ENCODE measurements at places on chromosomes 16 and 17.

DNA sequence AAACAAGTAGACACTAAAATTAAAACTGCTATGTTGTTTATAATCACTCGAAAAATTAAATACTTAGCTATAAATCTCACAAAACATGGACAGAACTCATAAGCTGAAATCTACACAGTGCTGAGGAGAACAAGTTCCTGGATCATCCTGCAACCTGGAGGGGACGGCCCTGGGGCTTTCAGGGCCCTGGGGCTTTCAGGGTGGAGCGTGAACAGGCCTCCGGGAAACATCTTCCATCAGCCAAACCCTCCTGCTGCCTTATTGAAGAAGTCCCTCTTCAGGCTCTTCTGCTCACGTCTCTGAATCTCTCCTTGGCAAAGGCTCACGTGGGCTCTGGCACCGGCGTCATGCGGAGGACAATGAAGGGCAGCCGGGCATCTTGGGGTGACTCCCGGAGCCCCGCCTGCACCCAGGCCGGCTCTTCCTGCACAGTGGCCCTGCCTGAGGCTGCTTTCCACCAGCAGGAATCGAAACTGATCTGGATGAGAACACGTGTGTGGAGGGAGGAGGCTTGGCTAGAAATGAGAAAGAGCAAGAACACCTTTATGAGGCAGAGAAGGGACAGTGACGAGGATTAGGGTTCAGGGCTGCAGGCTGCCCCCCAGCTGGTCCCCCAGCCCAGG lies 127.3 kb downstream of the CDRT15L2 start:
- no peak for DNase-seq

DNA sequence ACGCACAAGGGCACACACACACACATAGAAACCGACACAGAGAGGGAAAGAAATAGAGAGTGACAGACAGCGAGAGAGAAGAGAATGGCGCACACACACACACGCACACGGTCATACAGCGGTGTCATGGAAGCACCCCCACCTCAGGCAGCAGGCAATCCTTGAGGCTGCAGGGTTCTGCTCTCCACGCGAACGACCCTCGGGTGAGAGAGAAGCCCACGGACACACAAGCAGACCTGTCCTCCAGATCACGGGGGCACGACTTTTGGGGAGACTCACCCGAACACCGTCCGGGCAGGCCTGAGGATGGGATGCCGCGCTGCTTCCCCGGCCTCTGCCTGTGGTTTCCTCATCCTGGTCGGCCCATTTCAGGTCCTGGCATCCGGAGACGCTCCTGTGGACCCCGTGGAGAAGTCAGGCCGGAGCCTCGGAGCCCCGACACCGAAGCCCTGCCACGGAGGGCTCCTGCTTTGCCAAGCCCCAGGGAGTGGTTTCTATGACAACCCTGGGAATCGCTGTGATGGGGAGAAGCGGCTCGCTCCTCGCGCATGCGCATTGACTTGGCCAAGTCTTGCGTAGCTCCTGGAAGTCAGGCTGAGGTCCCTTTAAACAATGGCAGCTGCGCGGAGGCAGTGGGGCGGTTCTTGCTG lies 118.2 kb upstream of the KCNJ18 start:
- DNase-seq, result no peak

GRCh38 chr17:35022536-35023063 lies 40.9 kb downstream of the RFFL start:
- DNase-seq, result peak; percentile 42

DNA sequence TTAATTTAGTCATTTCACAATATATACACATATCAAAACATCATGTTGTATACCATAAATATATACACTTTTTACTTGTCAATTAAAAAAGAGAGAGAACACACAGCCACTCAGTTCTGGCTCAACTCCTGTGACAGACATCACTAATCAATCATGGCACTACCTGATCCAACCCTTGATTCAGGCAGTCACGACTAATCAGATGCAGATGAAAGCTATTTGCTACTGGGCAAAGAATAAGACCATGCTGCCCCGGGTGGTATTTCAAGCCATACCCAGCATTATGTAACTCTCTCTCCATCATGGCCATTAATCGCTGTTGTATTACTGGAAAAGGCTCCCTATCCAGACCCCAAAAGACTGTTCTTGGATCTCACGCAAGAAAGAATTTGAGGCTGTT lies 345.7 kb downstream of the HAPSTR1 start:
- no peak for DNase-seq

- DNase-seq, result no peak
Measured at GRCh38 chr17:77115510-77115909, 25.3 kb upstream of the SEC14L1 start.

DNA sequence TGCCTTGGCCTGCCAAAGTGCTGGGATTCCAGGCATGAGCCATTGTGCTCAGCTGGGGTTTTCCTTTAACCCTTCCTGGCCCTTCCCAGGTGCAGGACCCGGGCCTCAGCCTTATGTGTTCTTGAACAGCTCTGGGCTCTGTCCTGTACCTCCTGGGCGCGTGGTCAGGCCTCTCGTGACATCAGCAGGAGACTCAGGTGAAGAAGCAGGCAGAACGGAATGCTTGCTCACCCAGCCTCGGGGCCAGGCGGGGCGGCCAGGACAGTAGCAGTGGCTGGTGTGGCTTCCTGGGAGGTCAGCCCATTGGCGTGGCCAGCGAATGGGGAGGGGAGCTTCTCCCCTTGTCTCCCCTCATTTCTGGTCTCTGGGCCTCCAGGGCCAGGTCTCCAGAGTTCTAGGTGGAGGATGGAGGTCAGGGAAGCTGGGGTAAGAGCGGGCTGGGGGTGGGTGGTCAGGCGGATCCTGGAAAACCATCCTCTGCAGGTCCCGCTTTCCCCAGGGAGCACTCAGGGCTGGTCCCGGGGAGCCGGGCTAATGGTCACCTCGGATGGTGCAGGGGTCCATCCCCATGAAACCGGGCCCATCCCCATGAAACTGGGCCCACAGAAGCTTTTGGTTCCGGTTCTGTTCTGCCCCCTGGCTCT lies 281.5 kb downstream of the SEC14L1 start:
- DNase-seq, result no peak

DNA sequence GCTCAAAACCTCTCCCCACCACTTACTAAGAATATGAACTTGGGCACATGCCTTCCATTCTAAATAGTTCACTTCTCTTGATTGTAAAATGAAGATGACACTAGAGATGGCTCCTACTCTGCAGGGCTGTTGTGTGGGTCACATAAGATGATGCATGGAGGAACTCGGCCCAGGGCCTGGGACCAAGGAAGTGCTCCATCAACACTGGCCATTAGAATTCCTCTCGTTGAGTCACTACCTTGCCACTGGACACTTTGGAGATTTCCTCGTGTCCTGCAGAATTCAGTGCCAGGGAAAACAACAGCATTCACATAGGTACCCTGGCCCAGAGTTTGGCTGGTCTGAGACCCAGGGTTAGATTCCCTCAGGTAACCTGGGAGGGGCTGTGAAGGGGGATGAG lies 18.6 kb downstream of the HNF1B start:
- DNase-seq, result no peak

DNA sequence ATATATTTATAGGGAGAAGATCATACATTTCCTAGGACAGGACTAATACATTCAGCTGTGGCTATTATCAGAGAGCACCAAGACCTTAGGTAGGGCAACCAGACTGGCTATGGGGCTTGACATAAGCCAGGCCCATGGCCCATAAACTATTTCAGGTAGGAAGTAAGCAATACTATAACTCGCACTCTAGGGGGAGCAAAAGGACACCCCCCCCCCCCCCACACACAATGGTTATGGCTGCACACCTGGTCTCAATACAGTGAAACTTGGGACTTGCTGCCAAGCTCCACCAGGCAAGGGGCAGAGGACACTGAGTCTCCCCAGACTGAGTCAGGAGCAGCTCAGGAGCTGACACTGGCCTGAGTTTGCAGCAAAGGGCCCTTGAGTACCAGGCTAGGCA lies 348.9 kb upstream of the ASIC2 start:
- DNase-seq, result no peak

DNA sequence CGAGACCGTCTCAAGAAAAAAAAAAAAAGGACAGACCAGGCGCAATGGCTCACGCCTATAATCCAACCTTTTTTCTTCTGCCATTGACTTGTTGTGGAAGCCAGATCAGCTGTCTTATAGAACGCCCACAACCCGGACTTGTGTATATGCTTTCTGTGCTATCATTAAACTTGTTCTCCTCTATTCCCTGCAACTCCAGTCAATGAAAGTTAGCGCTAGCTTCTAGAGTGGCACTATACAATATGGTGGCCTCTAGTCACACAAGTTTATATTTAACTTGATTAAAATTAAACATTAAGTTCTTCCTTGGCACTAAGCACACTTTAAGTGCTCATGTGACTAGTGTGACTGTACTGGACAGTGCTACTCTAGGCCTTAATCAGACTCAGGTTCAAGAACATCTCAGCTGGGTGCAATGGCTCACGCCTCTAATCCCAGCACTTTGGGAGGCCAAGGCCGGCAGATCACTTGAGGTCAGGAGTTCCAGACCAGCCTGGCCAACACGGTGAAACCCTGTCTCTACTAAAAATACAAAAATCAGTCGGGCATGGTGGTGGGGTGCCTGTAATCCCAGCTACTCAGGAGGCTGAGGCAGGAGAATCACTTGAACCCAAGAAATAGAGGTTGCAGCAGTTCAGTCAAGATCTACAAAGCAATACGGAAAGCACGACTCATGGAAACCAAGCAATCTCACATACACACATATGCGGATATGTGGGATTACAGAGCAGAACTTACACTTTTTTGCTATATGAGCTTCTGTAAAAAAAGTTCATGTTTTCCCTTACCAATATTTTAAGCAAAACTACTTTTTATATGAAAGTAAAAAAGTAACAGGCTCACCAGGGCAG lies 18.8 kb upstream of the GLG1 start:
- DNase-seq, result no peak

DNA sequence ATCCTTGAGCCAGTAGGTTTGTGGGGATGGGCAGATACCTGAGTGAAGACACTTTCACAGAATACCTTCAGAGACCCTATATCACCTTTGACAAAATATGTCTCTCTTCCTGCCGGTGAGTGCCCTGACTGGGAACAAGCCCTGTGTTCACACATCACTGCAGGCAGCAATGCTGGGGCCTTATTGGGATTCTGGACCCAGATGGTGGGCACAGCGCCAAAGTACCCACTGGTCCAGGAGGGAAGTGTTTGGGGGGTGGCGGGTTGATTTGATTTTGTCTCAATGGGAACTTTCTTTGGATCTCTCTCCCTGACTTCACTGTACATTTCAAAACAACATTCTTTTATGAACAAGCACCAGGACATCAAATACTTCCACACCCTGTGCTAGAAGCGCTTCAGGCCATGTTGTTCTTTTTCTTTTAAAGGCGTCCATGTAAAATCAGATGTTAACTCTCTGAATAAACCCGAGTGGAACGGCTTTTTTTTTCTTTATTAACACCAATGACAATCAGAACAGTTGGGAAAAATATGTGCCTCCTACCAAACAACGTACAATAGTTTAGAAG lies 62.4 kb upstream of the AKTIP start:
- DNase-seq, result no peak

DNA sequence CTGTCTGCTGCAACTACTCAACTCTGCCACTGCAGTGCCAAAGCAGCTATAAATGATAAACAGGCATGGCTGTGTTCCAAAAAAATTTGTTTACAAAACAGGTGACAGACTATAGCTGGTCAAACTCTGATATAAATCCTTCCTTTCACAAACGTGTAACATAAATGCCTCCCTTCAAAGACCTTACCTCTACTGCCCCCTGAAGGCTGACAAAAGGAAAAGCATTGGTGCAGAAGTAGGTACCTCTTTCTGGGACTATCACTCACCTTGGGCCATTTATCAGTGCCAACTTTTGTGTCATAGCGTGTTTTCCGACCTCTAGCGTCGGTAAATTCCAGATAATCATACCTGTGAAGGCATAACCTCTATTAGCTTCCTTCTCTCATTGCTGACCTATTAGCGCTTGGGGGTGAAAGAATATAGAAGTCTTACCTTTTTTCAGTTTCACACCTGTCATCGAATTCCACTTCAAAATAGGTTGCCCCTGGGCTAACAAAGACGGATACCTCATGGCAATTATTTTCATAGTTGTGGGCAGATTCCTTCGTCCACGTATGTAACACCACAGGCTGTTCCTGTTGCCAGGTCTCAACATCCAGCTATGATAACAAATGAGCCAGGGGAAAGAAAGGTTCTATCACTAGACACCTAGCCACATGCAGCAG lies 67.9 kb downstream of the ZZEF1 start:
- DNase-seq, result no peak

DNA sequence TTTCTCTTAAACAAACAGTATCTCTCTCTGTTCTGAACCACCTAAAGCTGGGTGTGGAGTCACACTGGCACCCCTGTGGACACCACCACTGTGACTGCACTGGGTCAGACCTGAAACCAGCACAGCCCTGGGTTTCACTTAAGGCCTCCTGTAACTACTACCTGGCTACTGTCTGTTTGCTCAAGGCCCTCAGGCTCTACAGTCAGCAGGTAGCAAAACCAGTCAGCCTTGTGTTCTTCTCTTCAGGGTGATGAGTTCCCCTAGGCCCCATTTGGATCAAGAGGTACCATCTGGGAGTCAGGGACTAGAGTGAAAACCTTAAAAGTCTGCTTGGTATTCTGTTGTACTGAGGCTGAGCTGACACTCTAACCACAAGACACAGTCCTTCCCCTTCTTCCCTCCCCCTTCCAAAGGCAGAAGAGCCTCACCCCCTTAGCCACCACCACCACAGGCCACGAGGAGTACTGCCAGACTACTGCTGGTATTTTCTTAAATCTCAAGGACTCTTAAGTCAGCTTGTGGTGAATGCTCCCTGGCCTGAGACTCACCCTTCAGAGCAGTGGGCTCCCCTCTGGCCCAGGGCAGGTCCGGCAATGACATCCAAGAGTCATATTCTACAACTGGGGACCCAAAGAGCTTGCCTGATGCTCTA lies 153.2 kb upstream of the MON1B start:
- DNase-seq, result no peak

- DNase-seq, result no peak
Measured at GRCh38 chr16:53805752-53806151, 101.8 kb downstream of the FTO start.

DNA sequence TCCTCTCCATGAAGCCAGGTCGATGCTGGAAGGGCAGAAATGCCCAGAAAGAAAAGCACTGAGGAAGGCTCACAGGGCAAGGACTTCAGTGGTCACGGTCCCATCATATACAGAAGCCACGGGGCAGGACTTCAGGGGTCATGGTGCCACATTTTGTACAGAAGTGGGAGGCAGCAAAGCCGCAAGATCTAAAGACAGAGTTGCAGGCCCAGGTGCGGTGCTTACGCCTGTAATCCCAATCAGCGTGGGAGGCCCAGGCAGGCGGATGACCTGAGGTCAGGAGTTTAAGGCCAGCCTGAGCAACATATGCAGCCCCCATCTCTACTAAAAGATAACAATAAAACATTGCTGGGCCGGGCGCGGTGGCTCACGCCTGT lies 96.0 kb downstream of the NXN start:
- no peak for DNase-seq

DNA sequence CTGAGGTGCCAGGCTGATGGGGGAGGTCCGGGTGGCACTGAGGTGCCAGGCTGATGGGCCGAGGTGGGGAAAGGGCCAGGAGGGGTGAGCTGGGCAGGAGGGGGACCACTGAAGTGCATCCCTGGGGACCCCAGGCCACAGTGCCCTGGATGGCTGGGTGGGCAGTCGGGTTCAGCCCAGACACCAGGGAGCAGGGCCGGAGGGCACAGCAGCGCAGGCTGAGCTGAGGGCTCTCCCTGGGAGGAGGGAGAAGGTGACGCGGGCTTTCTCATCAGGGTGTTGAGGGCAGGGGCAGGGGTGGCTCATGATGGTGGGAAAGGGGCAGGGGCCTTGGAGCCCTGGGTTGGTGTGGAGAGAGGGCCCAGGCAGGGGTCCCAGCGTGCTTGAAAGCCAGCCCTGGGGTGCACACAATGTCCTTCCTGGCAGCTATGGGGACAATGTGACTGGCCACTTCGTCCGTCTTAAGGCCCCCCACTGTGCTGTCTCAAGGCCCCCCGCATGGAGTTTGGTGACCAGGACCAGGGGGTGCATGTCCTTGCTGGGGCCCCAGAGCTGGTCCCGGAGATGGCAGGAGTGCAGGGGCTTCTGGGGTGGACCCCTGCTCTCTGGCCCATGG lies 16.0 kb downstream of the CD7 start:
- no peak for DNase-seq
